Panc1 (cell line): ENCODE measurements at places on chromosomes 4 and X. TPM values are rescaled to one million over a fixed set of nuclear protein-coding genes. Genes with fewer than 3 reads are reported as not detected.

SLC34A2 gene
- 0.77 TPM for total RNA-seq

PCSK1N gene
- 17.8 TPM for total RNA-seq

NUP54 gene
- total RNA-seq: 32.1 TPM

MBNL3 gene
- total RNA-seq: 0.39 TPM

KLF3 gene
- total RNA-seq: 14.4 TPM

GRIA2 gene
- total RNA-seq: not detected

VCX3B gene
- not detected for total RNA-seq

GPR50 gene
- total RNA-seq: 0.26 TPM
